Lower lobe of right lung (tissue), 2 donors: ENCODE measurements at places on chromosomes 4 and X. TPM values are rescaled to one million over a fixed set of nuclear protein-coding genes. Genes with fewer than 3 reads are reported as not detected.

DNA sequence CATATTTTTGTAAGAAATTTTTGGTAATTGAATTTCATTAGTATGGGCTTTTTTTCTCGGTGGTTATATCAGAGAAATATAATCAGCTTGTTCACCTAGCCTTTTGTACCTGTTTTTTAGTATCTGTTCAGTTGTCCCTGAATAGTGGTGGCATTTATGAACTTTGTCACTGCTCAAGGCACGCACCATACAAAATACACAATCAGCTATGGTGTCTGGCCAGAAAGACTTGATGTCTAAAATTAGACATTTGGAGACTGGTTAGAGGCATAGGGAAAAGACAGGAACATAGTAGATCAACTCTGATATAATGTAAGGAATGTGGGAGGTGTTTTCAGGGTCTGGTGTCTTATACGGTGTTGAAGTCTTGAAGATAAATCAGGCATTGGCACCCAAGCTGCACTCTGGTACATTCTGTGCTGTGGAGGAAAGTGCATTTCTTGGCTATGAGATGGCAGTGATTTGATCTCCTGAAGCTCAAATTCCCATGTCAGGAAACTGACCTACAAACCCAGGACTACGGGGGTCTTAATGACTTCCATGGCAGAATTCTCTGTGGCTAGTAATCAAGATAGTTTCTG, 3.6 kb downstream of the ART3 start:
- no peaks in the 10 kb centered on the region for H3K4me1 ChIP-seq
- no peak for DNase-seq
- H3K4me3 ChIP-seq: no peak overlapping the region
- no peaks in the 10 kb centered on the region for H3K36me3 ChIP-seq
- H3K27me3 ChIP-seq: no peaks in the 10 kb centered on the region

GRCh38 chr4:7514789-7515188, 80.1 kb upstream of the PSAPL1 start:
- no peaks in the 10 kb centered on the region for H3K4me1 ChIP-seq
- H3K4me3 ChIP-seq: no peak overlapping the region
- DNase-seq: no peak
- no peak overlapping the region for H3K27ac ChIP-seq
- H3K27me3 ChIP-seq: peaks cover 7% of the 10 kb centered on the region

TLR6 gene
- 12.4 TPM for total RNA-seq

CWH43 gene
- total RNA-seq: 2.3 TPM

DNA sequence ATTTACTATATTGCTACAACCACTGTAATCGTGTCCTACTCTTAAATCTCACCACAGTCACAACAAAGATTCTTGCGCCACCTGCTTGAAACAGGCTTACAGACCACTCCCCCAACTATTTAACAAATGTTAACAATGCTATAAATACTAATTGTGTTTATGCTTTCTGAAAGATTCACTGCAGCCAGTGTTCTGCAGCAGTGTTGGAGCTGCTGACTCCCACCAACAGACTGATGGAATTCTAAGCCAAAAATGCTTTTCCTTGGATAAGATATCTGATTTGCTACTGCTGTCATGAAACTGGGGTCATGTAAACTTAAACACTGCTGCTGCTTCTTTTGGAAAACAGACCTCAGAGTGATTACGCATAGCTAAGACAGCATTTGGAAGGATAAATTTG, 244.2 kb upstream of the MAB21L2 start:
- no peaks in the 10 kb centered on the region for H3K27me3 ChIP-seq
- H3K36me3 ChIP-seq: no peaks in the 10 kb centered on the region
- no peak for DNase-seq
- peaks cover 3% of the 10 kb centered on the region for H3K4me1 ChIP-seq

- H3K4me3 ChIP-seq: no peak overlapping the region
- DNase-seq: no peak
- no peaks in the 10 kb centered on the region for H3K27me3 ChIP-seq
Observed at GRCh38 chrX:3655181-3655580, 58.3 kb downstream of the PRKX start.

DNA sequence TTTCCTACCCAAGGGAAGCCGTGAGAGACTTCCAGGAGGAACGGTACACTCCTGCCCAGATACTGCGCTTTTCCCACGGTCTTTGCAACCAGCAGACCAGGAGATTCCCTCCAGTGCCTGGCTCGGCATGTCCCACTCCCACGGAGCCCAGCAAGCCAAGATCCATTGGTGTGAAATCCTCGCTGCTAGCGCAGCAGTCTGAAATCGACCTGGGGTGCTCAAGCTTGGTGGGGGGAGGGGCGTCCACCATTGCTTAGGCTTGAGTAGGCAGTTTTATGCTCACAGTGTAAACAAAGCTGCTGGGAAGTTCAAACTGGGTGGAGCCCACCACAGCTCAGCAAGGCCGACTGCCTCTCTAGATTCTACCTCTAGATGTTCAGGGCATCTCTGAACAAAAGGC, 284.8 kb upstream of the FGF13 start:
- no peak overlapping the region for H3K27ac ChIP-seq
- H3K36me3 ChIP-seq: no peaks in the 10 kb centered on the region
- no peak for DNase-seq
- no peak overlapping the region for H3K4me3 ChIP-seq
- H3K27me3 ChIP-seq: no peaks in the 10 kb centered on the region

AFP gene
- total RNA-seq: not detected

GRCh38 chr4:73244945-73245601, 13.5 kb downstream of the ANKRD17 start:
- no peaks in the 10 kb centered on the region for H3K36me3 ChIP-seq
- no peaks in the 10 kb centered on the region for H3K27me3 ChIP-seq
- no peak for DNase-seq
- H3K4me1 ChIP-seq: peaks cover 24% of the 10 kb centered on the region

CFP gene
- total RNA-seq: 24.8 TPM

IL13RA2 gene
- 0.35 TPM for total RNA-seq

WDFY3 gene
- 125 TPM for total RNA-seq

SCOC gene
- 38.4 TPM for total RNA-seq

- H3K4me1 ChIP-seq: peaks cover 23% of the 10 kb centered on the region
- peak within 1 kb of the TSS; percentile 51 for H3K4me3 ChIP-seq
- peak within 1 kb of the TSS; percentile 84 for H3K27ac ChIP-seq
- peak; percentile 85 for DNase-seq
Observed at GRCh38 chr4:24794916-24795665, at the start of gene SOD3. Gene SOD3 (plus strand): TSS chr4:24795573. CDS start chr4:24799522, 3,949 bp downstream.

DNA sequence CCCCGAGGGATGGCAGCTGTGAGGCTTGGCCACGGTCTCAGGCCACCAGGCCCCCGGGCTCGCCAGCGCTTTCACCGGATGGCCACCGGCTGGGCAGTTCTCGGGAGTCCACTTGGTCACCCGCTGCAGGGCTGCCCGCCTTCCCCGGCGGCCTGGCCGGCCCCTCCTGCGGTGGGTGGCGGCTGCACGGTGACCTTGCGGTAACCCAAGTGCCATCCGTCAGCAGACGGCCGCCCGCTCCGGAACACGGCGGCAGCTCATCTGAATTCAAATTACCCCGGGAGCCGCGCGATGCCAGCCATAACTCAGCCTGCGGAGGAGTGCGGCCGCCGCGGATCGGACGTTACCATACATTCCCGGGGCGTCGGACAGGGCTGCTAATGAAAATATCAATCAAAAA, 60.7 kb downstream of the FAM53A start:
- no peak overlapping the region for H3K27ac ChIP-seq
- H3K4me1 ChIP-seq: no peaks in the 10 kb centered on the region
- no peaks in the 10 kb centered on the region for H3K36me3 ChIP-seq
- no peak overlapping the region for H3K4me3 ChIP-seq

- H3K27ac ChIP-seq: no peak overlapping the region
- H3K4me3 ChIP-seq: no peak overlapping the region
- H3K36me3 ChIP-seq: no peaks in the 10 kb centered on the region
- DNase-seq: no peak
- H3K27me3 ChIP-seq: no peaks in the 10 kb centered on the region
Observed at GRCh38 chrX:153863251-153863991, 22.6 kb downstream of the L1CAM start.

DNA sequence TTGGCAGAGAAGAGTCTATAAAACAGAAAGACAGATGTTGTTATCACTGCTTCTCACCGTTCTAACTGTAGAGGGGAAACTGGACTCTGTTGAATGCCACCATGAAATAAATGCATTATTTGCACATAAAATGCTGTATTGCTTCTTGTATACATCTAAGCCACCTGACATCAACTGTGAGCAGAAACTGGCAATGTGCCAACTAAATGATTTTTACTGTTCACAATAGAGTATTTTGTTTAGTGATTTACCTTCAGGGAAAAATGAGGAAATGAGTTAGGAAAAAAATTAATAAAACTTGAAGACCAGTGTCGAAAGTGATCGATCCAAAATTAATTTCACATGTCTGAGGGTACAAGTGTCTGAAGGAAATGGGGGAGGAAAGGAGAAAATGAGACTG, 65.9 kb upstream of the TNIP3 start:
- H3K27ac ChIP-seq: no peak overlapping the region
- H3K27me3 ChIP-seq: no peaks in the 10 kb centered on the region
- no peak for DNase-seq
- no peaks in the 10 kb centered on the region for H3K4me1 ChIP-seq

- no peak for DNase-seq
- no peaks in the 10 kb centered on the region for H3K36me3 ChIP-seq
- H3K4me1 ChIP-seq: no peaks in the 10 kb centered on the region
- H3K27ac ChIP-seq: no peak overlapping the region
- no peak overlapping the region for H3K4me3 ChIP-seq
Observed at GRCh38 chrX:9899640-9900111, 67.5 kb upstream of the CLDN34 start.

FAM149A gene
- total RNA-seq: 13.3 TPM

DNA sequence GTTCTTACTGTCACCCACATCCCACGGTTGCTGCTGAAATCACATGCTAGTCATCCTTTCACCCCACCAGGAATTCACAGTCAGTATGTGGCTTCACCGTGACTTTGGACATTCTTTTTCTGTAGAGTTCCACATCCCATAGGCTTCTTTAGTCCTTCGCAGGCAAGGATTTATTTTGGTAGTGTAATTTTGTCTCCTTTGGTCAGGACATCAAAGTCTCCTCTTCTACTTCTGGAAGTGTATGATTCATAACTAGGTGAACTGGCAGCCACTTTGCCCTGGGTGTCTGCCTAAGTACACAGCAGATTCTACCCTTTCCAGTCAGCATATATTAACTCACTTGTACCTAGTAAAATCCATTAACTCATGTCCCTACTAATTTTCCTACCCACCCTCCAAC, 38.3 kb upstream of the MMAA start:
- no peak overlapping the region for H3K27ac ChIP-seq
- H3K4me1 ChIP-seq: no peaks in the 10 kb centered on the region
- no peaks in the 10 kb centered on the region for H3K27me3 ChIP-seq
- H3K36me3 ChIP-seq: no peaks in the 10 kb centered on the region

CLCN5 gene
- total RNA-seq: 12.9 TPM

PGRMC2 gene
- 55.5 TPM for total RNA-seq

PJA1 gene
- total RNA-seq: 21.9 TPM

DNA sequence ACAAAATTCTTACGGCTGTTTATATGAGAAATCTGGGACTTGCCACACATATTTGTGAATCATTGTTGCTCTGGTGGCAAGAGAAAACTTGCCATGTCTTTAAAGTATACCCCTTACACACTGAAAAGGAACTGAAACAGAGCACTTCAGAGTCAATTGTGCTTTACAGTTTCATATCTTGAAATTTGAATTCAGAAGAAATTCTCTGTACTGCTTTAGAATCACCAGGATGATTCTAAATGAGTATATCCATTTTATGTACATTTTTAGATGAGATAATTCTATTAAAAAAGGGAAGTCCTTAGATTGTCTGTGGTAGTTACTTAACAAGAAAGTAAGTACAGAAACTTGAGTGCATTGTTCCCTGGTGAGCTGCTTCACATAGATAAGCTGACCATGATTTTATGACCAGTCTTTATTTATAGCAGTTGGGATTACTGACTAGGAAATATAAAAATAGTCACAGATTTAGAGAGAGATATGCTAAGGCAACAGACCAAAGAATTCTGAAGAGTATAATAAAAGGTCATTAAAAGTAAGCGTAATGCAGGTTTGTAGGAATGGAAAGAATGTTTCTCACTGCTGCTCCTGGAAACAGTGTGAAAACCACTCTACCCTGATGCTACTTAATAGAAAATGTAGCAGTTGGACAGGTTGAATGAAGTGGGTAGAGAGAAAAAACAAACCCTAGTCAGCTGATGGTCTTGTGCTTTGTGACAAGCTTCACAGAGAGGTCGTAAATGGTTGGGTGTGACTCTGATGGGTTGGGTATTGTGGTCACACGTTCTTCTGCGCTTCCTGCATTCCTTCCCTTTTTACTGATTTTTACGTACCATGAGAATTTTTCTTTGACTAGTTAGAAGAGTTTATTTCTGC, 41.0 kb downstream of the FNIP2 start:
- H3K4me3 ChIP-seq: peak overlapping the region; percentile 10
- H3K4me1 ChIP-seq: peaks cover 94% of the 10 kb centered on the region
- no peaks in the 10 kb centered on the region for H3K27me3 ChIP-seq
- DNase-seq: no peak
- H3K36me3 ChIP-seq: no peaks in the 10 kb centered on the region
- peak overlapping the region; percentile 75 for H3K27ac ChIP-seq
